Stimulated activated CD4-positive, alpha-beta T cell treated with anti-CD3 and anti-CD28 coated beads, Interleukin-12 subunit alpha, Interleukin-12 subunit beta, amount 100 ng/mL, for 4 hours (primary cell): ENCODE measurements at places on chromosomes 11 and 22.

DNA sequence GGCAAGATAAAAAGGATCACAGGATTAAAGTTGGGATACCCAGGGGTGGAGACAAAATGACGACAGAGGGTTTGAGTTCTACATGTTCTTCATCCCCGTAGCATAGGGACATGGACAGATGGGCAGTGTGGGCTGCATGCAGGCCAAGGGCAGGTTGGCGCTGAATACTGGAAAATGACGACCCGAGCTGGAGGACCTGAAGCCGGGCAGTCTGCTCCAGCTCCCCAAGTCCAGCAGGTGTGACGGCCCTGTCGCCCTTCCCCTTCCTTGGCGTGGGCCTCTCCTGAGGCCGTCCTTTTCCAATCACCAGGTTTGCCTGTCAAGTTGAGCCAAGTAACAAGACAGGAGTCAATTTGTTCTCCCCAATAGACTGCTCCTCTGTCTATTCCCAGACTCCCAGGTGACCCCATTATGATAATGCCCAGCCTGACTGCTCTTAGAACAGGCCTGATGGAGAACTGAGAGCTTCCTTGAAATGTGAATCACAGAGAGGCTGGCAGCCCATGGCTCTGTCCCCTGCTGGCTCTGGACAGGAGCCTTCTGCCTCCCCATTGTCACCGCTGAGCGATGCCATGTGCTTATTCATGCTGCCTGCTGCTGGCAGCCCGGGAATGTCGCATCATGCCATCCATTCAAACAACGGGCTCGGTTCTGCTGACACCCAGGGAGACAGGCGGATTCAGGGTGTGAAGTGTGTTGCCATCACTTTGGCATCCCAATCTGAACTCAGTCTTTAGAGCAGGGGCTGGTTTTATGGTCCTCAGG lies 392.1 kb downstream of the NTM start:
- no peak for DNase-seq

- no peak for DNase-seq
These were observed 576.9 kb upstream of the ANO5 start for GRCh38 chr11:21615955-21616371.

DNA sequence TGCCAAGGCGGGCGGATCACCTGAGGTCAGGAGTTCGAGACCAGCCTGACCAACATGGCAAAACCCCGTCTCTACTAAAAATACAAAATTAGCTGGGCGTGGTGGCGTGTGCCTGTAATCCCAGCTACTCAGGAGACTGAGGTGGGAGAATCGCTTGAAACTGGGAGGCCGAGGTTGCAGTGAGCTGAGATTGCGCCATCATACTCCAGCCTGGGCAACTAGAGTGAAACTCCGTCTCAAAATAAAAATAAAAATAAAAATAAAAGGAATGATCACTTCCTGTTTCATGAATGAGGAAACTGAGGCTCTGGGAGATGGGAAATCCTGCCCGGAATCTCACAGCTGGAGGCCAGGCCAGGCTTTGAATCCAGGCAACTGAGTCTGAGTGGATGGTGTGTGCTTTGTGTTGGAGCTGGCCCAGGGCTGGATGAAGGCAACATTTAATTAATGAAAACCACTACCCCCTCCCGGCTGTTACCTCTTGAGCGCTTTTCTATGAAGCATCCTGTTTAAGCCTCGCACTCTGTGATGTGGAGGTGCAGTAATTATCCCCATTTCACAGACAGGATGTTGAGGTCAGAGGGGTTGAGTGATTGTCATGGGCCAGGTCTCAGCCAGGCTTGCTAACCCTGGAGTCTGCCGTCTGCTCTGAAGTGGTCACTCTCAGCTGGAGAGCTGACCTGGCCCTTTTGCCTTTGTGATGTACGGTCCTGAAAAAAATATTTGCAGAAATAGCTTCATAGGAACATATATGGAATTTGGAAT lies 27.8 kb downstream of the LRP5 start:
- DNase-seq: no peak

DNA sequence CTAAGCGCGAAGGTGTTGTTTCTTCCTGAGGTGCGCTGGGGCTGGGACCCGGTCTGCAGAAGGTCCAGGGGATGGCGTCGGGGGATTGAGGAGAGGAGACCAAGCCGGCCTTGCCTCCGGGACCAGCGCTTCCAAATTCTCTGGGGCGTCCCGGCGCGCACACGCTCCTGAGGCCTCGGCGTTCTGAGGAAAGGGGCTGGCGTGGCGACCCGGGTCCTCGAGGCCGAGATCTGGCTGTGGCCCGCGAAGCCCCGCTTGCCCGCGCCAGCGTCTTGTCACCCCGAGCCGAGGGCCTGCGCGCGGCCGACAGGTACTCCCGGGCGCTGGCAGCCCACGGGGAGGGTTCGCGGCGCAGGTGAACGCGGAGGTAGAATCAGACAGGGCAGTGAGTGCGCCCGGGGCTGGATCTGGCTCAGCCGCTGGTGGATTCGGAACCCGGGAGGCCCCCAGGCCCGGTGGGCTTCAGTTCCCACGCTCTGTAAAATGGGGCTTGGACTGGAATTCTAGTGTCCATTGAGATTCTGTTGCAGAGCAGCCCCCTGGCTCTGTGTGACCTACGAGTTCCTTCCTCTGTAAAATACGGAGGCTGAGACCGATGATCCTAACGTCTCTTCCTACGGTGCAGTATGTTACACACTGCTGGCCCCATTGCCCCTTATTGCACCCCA lies 14.7 kb downstream of the SSH3 start:
- DNase-seq: no peak

DNA sequence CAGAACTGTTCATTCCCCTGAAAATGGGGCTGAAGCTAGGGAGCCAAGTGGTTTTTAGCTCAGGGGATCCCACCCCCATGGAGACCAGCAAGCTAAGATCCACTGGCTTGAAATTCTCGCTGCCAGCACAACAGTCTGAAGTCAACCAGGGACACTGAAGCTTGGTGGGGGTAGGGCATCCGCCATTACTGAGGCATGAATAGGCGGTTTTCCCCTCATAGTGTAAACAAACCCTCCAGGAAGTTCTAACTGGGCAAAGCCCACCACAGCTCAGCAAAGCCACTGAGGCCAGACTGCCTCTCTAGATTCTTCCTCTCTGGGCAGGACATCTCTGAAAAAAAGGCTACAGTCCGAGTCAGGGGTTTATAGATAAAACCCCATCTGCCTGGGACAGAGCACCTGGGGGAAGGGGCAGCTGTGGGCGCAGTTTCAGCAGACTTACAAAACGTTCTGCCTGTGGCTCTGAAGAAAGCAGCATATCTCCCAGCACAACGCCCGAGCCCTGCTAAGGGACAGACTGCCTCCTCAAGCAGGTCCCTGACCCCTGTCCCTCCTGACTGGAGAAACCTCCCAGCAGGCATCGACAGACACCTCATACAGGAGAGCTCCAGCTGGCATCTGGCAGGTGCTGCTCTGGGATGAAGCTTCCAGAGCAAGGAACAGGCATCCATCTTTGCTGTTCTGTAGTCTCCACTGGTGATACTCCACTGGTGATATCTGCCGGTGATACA lies 32.7 kb downstream of the GAB4 start:
- DNase-seq: no peak

DNA sequence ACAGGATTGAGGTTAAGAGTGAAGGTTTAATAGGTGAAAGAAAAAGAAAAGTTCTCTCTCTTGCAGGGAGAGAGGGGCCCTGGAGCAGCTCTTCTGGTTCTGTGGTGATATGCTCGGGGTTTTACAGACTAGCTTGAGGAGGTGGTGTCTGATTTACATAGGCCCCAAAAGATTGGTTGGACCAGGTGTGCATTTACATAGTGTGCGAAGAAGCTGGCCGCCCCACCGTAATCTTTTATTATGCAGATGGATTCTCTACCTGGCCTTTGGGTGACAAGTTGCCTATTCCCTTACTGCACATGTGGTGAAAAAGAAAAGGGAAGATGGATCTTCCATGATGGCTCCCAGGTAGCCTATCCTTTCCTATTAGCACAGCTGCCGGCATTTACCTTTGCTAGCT lies 219.9 kb upstream of the GRIA4 start:
- DNase-seq: no peak

- no peak for DNase-seq
These were observed 531.1 kb downstream of the BRD1 start for GRCh38 chr22:49296561-49296960.

DNA sequence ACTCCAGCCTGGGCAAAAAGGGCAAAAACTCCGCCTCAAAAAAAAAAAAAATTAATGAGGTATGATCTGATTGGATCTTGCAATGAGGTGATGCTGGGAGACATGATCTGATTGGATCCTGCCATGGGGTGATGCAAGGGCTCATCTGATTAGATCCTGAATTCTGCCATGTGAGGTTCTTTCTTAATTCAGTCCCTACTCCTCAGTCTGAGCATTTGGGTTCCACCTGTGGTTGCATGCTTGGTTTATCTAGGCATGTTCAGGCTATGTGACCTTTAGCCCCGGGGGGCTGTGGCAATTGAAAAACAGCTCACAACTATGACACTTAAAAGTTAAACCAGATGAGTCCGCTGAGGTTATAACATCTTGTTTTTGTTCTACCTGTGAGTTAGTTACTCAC lies 4.8 kb upstream of the TRIM6 start:
- DNase-seq: no peak

GRCh38 chr11:26276798-26277424 lies 55.0 kb upstream of the ANO3 start:
- DNase-seq: peak; percentile 10

DNA sequence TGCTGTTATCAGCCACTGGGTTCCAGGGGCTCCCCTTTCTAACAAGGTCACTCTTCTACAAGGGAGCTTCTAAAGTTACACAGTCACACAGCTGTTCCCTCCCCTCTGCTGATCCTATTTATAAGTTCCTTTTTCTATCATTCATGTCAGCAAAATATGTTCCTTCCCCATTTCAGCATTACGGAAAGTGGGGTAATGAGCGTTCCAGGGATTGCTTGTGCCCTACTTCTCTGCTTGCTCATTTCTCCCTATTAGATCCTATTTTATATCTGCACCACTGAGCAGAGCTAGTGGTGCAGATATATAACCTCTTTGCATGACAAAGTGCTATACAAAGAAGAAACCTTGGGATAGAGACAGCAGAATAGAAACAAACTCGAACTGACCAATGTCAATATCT lies 22.7 kb upstream of the PLEKHB1 start:
- no peak for DNase-seq

DNA sequence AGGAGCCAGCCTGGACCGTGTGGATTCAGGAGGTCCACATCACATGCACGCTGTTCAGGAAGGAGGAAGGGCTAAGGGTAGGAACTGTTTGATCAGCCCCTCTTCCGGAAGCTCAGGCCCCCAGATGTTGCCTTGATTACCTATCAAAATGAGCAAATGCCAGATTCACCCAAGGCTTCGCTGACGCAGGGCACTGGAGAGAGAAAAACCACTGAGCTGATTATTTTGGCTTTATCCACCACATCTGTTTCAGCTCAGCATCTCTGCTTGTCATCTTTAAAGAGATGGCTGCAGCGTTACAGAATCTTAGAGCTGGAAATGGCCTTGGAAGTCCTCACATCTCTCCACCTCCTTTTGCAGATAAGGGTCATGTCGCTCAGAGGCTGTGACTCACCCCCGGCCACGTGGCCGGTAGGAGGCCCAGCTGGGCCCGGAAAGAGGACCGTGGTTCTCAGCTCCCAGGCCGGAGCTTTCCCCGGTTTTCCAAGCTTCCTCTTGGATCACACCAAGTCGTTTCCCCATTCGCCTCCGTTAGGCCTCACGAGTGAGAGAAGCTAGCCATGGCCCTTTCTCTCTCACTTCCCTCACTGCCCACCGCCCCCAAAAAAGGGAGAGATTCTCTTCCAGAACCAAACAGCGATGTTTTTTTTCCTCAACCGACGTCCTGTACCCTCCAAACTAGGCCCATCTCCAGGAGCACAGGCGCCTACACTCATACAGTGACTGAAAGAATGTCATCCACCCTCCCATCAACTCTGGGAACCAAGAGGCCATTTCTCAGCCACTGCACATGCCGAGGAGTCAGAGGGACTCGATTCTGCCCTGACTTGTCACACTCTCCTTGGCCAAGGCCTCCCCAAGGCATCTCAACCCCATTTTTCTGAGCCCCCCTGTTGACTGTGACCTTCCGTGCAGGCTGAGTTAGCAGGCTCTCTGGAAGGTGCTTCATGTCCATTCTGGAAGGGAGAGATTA lies 37.6 kb downstream of the LIF start:
- DNase-seq: no peak

DNA sequence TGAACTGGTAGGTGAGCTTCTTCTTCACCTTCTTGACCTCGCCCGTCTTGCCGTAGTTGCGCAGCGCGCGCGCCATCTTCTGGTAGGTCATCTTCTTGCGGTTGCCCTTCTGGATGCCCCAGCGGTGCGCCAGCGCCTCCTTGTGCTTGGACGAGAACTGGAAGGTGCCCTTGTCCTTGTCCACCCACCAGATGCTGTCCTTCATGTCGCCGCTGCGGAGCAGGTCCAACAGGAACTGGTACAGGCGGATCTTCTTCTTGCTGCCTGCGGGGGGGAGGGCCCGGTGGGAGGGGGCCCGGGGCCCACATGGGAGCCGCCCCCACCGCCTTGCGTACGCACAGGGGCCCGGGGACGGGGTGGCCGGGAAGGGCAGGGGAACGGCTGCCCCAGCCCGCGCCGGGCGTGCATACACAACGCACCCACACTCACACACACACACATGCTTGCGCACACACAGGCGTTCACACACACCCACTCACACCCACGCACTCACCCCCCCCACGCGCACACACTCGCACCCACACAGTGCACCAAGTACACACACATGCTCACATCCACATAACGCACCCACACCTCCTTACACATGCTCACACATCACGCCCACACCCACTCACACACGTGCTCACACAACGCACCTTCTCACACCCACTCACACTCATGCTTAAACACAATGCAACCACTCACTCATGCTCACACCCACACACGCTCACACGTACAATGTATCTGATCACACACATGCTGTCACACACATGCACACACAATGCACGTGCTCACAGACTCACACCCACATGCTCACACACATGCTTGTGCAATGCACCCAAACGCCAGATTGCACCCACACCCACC lies 3.0 kb upstream of the MYBPC3 start:
- no peak for DNase-seq

- DNase-seq: no peak
These were observed 28.2 kb downstream of the ARHGAP42 start for GRCh38 chr11:100715165-100715761.

DNA sequence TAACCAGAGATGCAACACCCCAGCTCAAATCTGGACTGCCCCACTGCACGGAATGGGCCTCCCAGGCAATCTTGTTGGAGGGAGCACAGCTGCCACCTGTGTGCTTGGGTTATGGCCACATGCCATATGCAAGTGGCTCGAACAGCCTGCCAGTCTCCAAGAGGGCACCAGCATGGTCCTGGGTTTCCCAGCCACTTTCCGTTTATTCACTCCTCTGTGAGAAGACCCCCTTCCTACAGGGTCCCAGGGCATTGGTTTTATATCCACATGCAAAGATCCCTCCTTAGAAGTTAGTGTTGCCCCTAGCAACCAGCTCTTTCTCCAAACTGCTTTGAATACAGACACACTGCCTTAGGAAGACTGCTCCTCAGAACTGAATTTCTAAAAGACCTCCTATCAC lies 487.8 kb downstream of the BUD13 start:
- no peak for DNase-seq
